GM03348 (cell line): ENCODE measurements at places on chromosomes 5 and 9.

GRCh38 chr5:174773371-174773770 lies 49.0 kb downstream of the MSX2 start:
- DNase-seq = no peak

GRCh38 chr5:558871-559503 lies 34.7 kb upstream of the SLC9A3 start:
- DNase-seq = no peak

DNA sequence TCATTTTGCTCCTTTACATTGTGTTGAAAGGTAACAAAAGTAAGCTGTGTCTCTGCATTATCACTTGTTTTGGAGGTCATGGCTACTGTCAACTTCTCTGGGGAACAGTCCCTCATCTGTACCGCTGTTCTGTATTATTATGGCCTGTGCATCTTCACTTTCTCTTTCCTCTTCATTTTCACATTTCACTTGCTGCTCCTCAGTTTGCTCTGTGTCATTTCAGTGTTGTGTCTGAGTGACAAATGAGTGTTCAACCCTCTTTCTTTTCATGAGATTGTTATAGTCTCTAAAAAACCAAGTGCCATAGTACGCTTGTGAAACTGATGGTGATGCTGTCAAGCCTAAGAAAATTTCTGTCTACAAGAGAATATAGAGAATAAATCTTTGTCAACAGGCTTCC lies 122.0 kb upstream of the FER start:
- no peak for DNase-seq

DNA sequence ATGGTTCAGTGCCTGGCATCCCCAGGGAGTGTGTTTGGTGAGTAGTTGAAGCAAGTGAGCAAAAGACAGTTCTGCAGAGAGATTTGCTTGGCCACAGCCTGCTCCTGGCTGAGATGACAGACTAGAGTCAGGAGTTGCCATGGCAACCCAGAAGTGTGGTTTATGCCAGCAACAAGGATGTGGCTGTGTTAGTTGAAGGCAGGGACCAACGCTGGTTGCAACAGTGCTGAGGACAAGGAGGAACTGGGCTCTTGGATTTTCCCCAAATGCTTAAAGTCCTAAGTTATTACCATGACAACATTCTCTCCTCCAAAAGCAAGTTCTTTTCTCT lies 2.7 kb downstream of the NXNL2 start:
- peak; percentile 78 for DNase-seq

GRCh38 chr5:173378727-173379126 lies 50.5 kb upstream of the STC2 start:
- no peak for DNase-seq

GRCh38 chr5:1834721-1835429 lies 33.7 kb downstream of the NDUFS6 start:
- no peak for DNase-seq
